ENCODE measurements at places on chromosomes 16 and 17.

DNA sequence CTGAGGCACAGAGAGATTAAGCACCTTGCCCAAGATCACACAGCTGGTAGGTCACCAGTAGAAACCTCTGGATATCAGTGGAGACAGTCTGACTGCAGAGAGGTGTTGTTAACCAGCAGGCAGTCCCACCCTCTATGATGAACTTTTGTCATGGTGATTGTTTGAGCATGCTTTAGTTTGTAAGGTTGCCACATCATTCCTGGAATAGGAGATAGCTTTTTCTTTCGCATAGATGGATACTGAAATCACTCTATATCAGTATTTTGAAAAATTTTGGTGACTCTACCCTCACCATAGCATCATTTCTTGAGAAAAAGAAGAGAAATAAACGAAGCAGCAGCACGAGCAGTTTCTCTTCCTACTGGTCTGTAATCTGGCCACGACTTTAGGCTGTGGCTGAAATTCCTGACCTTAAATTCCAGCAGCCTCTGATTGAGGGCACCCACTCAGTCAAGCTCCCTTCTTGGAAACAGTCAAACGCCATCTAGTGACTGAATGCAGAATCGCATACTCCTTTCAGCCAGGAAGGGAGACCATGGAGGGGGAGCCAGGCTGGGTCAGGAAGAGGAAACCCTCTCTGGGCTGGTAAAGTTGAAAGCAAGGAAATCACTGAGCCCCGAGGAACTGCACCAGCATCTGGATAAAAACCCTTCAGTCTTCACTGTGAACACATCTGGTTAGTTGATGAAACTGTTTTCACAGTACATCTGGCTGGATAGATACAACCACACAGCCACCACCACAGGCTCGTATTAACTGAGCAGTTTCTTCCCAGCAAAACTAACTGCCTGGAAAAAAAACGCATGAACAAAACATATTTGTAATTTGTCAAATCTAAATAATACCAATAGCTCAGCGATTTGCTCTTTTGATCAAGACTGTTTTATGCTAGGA, 108.5 kb upstream of the XYLT1 start:
- peak; percentile 61 for DNase-seq

DNA sequence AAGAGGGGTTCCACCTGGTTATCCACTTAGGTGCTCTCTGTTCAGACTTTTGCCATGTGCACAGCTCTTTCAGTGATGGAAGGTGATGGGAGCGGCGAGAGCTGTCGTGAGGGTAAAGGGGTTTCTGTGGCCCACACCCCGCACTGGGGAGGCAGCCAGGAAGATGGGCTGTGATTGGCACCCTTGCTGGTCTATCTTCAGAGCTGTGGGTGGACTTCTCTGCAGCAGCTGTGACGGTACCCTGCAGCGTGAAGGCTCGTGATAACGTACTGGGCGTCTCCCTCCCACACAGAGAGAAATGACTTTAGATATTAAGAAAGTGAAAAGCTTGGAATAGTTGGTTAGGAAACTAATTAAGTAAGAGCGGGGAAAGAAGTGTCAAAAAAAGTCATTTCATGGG, 45.8 kb downstream of the MPRIP start:
- no peak for DNase-seq

DNA sequence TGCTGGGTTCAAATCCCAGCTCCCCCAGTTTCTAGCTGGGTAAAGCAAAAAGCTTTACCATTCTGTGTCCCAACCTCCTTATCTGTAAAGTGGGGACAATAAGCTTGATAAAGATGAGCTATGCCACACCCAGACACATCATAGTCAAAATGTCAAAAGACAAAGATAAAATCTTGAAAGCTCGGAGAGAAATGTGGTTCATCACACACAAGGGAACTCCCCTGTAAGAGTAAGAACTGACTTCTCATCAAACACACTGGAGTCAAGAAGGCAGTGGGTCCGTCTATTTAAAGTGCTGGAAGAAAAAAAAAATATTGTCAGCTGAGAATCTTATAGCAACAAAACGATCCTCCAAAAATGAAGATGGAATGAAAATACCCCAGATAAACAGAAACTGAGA, 25.3 kb downstream of the CACNG5 start:
- no peak for DNase-seq

GRCh38 chr17:79699386-79700036, 31.2 kb upstream of the ENPP7 start:
- DNase-seq = no peak

DNA sequence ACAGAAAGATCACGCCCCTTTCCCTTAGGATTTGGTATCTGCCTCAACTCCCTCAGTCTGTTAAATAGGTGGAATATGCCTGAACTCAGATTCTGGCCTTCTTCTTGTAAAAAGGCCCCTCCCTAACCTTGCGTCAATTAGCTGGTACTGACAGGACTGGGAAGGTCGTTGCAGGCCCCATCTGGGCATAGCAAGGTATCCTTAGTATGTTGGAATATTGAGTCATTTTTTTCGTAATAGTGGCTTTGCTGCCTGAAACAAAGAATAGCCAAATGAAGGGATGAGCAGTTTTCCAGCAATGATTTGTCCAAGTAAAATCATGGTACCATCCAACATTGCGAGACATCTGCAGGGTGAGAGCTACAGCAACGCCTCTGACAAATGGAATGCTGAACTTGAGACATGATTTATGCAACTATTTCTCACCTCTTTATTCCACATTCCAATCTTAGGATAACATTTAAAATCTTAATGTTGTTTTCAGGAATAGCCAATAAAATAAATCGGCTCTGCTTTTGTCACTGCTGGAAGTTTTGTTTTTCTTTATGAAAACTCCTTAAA, 39.3 kb upstream of the BRD7 start:
- DNase-seq = no peak

DNA sequence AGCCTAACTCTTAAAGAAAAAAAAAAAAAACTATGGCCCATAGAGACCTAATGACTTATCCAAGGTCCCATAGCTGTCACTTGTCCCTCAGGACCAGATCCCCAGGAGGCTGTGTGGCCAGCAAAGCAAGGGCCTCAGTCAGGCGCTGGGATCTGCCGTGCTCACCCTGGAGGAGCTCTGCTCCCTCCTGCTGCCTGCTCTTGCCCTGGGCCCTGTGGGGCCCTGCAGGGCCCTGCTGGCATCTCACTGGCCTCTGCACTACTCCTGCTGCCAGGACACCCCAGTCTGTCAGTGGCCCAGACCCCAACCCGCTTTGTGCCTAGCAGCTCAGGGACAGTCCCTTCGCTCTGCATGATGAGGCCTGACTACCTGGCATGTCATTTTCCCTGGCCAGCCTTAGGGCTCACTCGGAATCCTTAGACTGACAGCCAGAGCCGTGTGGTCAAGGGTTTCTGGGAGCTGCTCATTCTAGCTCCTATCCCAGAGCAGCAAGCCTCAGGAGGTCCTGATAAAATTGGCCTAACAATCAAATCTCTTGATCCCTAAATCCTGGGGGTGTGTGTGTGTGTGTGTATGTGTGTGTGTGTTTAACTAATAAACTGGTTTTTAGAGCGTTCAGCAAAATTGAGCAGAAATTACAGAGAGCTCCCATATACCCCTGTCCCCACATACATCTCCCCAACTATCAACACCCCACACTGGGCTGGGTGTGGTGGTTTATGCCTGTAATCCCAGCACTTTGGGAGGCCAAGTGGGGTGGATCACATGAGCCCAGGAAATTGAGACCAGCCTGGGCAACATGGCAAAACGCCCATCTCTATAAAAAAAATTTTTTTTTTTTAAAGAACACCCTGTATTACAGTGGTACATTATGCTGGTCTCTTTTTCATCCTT, 21.7 kb downstream of the KATNIP start:
- no peak for DNase-seq

GRCh38 chr17:39200070-39200879, at the start of gene RPL19:
TSS of gene RPL19 (plus strand) at chr17:39200283. CDS start at chr17:39200345, 62 bp downstream.
- DNase-seq = peak; percentile 71

DNA sequence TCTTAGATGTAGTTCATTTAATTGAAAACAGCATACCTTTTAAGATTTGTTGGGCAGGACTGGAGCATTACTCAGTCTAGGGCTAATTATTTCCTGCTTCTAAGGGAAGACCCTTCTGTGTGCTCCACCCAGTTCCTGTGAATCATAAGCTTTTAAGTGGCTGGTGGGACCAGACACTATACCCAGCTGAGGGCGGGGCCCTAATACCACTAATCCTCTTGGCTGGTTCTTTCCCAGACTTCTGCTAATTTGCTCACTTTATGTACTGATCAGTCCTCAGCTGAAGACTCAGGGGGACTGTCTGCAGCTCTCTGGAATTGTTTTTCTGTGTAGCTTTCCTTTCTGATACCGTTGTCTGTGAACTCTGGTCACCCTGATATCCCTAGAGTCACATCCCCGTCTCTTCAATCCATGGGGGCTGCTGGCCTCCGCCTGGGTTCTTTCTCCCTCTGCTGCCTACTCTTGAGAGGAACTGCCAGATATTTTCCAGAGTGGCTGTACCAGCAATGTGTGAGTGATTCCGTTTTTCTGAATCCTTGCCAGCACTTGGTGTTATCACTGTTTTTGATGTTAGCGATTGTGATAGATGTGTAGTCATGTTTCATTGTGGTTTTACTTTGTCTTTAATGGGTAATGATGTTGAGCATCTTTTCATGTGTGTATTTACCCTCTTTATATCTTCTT, 35.1 kb downstream of the MFSD11 start:
- DNase-seq = no peak

- no peak for DNase-seq
Measured at GRCh38 chr16:30895627-30896260, 670 bp upstream of the CTF1 start.

DNA sequence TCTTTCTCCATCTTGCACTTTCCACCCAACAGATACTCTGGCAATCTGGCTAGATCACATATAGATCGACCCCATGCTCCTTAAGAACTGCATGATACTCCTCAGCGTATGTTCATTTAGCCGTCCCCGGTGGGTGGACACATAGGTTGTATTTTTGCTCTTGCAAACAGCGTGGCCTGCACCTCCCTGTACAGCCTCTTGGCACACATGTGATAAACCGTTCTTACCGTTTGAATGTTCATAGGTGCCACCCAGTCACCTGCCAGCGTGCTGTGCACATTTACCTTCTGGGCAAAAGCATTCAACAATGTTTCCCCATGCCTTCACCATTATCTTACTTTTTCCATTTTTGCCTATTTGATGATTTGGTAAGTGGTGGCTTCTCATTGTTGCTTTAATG, 6.2 kb downstream of the TNP2 start:
- no peak for DNase-seq

DNA sequence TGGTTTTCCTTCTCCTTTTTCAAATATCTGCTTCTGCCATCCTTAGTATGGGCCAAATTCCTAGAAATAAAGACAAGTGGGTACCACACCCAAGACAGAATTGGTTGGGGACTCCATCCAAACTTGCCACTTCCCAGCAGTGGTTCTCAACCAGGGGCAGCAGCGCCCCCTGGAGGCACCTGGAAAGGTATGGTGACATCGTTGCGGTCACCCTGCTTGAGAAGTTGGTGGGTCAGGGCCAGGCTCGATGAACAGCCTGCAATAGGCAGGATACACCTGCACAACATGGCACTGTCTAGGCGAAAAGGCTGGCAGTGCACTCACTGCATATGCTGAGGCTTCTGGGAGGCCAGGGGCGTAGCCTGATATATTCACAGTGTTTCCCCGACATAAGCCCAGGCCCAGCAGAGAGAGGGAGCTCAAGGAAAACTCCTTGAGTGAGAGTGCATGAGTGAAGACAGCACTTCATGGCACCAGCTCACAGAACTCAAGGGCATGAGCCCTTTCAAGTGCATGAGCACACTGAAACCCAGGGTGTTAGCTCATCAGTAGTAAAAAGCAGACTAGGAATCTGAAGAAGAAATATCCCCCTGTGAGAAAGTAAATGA, 57.7 kb downstream of the CMC2 start:
- peak; percentile 44 for DNase-seq

DNA sequence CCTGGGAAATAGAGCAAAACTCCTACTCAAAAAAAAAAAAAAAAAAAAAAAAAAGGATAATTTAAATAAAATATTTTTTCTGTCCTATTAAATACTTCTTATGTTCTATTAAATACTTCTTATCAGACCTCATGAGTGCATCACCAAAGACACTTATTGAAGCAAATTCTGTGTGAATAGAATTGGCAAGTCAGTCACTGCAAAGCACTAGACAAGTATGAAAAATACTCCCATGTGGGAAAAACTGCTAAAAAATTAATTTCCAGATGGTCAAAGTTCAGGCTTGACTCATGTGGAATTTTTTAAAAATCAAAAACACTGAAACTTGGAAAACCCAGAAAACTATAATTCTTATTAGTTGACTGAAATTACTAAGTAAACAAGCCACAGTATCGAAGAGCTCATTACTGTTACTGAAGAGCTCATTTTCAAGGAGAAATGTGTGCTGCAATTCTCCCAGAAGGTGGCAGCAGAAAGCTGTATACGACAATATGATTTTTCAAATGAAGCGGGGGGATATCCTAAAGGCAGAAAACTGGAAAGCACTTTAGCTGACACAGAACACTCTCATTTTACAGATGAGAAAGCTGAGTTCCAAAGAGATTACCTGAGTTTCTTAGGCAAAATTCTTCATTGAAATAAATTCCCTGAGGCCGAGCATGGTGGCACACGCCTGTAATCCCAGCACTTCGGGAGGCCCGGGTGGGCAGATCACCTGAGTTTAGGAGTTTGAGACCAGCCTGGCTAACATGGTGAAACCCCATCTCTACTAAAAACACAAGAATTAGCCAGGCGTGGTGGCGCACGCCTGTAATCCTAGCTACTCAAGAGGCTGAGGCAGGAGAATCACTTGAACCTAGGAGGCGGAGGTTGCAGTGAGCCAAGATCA, 15.9 kb upstream of the FBXO47 start:
- DNase-seq = peak; percentile 44

- DNase-seq = no peak
Measured at GRCh38 chr16:79130616-79131015, 469.9 kb downstream of the MAF start.

DNA sequence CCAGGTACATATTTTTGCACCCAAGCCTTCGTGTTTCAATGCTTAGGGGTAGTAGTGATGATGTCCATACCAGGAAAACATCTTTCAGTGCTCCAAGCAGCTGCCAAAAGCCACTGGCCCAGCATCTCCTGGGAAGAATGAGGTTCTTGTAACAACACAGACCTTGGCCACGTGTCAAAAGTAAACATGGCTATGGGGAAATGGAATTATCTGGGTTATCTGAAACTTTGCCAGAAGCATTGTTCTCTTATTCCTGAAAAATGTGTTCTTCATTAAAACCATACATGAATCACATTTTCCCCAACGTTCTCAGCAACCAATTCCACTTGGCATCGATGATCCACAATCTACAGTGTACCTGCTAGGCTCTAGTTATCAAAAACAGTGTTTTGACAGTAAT, 524.2 kb upstream of the EEF2KMT start:
- no peak for DNase-seq

DNA sequence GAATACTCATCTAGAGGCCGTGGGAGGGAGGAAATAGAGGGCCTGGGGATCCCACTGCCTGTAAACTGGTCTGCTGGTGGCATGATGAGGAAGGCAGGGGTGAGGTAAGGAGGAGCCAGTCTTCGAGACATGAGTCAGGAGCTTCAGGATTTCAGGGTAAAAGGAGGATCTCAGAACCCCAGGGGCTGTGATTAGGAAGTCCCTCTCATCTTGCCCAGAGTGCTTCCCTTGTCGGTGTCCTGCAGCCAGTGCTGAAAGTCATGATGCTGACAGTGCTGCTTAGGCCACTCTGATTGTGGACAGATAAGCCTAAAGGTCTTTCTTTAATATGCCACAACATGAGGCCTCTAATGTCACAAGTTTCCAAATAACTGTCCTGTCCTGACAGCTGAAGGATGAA, 29.6 kb downstream of the COG4 start:
- no peak for DNase-seq
